ENCODE measurements at places on chromosomes 1 and 21.

DNA sequence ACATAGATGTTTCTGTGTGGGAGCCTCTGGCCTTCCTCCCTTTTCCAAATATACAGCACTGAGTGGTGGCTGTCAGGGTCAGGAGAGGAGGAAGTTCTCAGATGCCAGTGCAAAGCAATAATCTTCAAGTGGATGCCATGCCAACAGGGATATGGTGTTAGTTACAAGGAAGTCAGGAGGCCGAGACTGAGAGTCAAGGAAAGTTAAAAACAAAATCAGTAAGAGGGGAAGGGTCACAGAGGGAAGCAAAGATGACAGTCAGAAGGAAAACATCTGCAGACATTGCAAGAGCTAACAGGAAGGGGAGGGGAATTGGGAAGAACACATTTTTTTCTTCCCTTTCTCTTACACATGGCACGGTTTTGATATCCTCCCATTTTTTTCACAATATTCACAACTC, 691.4 kb downstream of the ADGRL2 start:
- DNase-seq: no peak

DNA sequence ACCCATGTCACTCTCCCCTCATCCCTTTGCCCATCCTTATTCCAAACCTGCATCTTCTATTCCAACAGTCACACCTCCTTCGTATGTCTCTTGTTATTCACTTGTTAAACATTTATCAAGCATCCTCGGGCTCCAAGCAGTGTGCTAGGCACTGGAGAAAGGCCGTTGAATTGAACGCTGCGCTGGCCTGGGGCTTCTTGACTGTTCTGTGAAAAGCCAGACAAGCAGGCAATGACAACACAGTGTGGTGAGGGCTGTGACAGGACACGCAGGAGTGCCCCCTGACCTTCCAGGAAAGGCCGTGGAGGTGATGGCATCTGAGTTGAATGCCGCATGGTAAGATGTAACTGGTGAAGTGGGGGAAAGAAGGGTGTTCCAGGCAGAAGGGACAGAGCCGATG, 19.2 kb downstream of the ETV3 start:
- DNase-seq: no peak

DNA sequence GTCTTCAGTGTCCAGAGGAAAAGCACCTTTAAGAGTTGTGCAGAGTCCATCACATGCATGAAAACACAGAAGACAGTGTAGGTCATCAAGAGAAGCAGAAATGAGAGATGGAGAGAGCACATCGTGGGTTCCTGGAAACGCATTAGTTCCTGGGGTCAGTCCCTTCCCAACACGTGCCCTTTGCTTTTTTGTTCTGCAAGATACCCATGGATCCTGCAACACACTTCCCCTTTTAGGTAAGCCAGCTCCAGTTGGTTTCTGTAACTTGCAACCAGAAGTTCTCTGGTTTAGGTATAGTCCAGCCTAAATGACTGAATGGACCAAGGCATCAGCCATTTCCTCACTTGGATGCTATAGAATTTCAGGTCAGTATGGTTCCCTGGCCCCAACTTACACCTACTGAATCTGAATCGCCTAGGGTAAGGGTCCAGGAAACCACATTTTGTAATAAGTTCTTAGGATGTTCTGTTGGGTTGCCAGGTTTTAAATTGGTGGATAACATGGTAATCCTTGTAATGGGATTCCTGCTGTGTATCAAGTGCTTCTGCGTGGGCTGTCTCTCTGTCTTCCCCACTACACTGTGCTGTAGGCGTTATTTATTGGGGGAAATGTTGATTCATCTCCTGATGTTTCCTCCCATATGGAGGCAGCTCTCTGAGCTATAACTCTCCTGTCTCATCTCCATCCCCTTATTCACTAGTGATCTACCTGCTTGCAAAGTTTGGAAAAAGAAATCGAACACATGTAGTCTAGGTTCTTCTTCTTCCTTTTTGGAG, 230.6 kb downstream of the TNR start:
- no peak for DNase-seq

- DNase-seq: no peak
Measured at GRCh38 chr1:107829036-107829770, 135.8 kb downstream of the VAV3 start.

- no peak for DNase-seq
Measured at GRCh38 chr21:39072468-39072867, 110.8 kb downstream of the PSMG1 start.
